Stimulated activated effector memory CD8-positive, alpha-beta T cell treated with anti-CD3 and anti-CD28 coated beads, Interleukin-12 subunit alpha, Interleukin-12 subunit beta, amount 100 ng/mL, for 72 hours (primary cell): ENCODE measurements at places on chromosomes 11 and 22.

- DNase-seq = no peak
These were observed 1.5 kb downstream of the GLB1L2 start for GRCh38 chr11:134333312-134333711.

DNA sequence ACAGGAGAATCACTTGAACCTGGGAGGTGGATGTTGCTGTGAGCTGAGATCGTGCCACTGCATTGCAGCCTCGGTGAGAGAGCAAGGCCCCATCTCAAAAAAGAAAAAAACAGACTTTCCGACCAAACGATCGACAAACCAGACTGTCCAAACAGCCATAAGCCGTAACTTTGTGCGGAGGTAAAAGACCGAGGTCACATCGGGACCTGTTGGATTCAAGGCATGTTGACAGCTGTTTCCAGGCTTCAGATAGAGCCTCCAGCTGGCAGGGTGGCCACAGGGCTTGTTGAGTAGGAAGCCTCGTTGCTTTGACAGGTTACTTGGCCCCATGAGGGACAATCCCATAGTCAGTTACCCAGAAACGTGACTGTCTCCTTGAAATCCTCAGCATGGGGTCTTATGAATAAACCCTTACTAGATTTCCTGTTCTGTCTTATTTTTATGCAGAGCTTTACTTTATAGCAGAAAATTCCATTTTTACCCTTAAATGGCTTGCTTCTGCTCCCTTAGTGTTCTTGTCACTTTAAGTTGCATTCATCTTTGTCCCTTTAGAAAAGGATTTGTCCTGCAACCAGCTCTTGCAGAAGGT lies 22.3 kb downstream of the PPARA start:
- DNase-seq = no peak

GRCh38 chr22:29668673-29669072 lies 51.1 kb upstream of the CABP7 start:
- no peak for DNase-seq

GRCh38 chr11:133149698-133150097 lies 382.6 kb downstream of the OPCML start:
- no peak for DNase-seq

GRCh38 chr11:41716862-41717261 lies 257.4 kb upstream of the LRRC4C start:
- no peak for DNase-seq
